T-helper 22 cell (primary cell): ENCODE measurements at places on chromosomes 2 and 18.
A peak's percentile ranks its signal among the peaks of the same experiment; 100 is the strongest.

DNA sequence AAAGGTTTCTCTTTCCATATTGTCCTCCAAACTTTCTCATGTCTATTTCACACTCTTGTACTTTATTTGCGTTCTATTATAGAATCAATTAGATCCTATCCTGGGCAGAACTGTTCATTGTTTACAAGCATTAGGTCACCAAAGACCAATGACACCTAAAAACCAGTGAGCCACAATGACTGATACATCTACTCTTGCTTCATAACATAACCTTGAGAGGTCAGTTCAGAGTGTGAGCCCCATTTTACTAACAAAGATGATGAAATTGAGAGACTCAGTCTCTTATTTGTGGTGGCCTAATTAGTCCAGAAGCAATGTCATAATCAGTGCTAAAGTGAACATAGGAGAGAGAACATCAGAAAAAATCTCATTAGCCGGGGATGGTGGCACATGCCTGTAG, 248.9 kb upstream of the RBBP8 start:
- DNase-seq: no peak

DNA sequence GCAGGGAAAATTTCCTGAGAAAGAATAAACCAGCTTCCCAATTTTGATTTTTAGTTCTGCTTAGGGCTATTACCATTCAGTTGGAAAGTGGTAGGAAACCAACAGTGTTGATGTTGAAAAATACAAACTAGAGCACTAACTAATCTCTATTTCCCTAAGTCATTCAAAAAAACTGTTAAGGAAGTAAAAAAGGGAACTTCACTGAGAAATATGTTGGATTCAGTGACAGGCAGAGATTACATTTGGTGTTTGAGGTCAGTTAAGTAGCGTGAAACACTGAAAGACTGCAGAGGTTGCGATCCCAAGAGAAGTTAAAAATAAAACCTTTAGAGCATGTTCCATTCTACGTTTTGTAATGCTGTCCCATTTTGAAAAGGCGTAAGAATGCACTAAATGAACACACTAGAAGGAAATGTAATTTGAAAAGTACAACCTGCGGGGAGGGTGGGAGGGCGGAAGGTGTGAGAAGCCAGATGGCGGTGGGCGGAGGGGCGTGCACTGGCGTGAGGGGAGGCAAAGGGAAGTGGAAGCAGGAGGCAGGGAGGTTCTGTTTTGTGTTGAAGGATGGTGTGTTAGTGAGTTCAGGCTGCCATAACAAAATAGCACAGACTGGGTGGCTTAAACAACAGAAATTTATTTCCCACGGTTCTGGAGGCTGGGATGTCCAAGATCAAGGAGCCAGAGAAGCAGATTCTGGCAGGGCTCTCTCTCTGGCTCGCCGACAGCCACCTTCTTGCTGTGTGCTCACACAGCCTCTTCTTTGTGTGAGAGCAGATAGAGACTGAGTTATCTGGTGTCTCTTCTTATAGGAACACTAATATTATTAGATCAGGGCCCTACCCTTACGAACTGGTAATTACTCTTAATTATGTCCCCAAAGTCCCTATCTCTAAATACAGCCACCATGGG, 94.3 kb upstream of the KCTD1 start:
- no peak for DNase-seq

GRCh38 chr18:55694291-55694690, 106.3 kb upstream of the TCF4 start:
- no peak for DNase-seq

DNA sequence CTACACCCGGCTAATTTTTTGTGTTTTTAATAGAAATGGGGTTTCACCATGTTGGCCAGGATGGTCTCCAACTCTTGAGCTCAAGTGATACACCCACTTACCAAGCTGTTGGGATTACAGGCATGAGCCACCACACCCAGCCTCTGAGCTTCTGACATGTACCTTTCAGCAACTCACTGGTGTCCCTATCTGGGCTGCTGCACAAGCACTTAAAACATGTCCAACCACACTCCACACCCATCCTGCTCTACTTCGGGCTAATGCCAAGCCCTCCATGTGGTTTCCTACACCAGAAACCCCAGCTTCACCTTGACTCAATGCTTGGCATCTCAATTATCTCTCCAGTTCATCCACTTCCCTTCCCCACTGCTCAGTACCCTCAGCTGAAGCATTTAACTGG, 22.4 kb upstream of the ARMC9 start:
- DNase-seq: no peak

DNA sequence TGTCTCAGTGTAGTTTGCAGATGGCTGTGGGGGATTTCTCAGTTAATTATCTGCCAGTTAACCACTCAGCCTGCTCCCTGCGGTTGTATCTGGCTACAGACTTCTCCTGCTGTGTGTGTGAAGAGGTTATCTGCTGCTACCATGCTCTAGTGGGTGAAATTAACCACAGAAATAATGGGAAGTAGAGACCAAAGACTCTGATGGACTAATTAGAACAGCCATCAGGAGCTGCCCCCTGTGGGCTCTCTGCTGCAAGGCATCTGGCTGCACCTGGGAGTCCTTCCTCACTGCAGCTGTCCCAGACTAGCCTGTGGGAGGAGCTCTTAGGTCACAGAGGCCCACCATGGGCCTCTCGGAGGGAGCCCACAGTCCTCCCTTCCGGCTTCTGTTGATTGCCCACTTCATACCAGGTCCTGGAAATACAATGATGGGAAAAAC, 66.6 kb downstream of the CTIF start:
- no peak for DNase-seq

- no peak for DNase-seq
Observed at GRCh38 chr2:203802342-203803052, 65.1 kb upstream of the CTLA4 start.

DNA sequence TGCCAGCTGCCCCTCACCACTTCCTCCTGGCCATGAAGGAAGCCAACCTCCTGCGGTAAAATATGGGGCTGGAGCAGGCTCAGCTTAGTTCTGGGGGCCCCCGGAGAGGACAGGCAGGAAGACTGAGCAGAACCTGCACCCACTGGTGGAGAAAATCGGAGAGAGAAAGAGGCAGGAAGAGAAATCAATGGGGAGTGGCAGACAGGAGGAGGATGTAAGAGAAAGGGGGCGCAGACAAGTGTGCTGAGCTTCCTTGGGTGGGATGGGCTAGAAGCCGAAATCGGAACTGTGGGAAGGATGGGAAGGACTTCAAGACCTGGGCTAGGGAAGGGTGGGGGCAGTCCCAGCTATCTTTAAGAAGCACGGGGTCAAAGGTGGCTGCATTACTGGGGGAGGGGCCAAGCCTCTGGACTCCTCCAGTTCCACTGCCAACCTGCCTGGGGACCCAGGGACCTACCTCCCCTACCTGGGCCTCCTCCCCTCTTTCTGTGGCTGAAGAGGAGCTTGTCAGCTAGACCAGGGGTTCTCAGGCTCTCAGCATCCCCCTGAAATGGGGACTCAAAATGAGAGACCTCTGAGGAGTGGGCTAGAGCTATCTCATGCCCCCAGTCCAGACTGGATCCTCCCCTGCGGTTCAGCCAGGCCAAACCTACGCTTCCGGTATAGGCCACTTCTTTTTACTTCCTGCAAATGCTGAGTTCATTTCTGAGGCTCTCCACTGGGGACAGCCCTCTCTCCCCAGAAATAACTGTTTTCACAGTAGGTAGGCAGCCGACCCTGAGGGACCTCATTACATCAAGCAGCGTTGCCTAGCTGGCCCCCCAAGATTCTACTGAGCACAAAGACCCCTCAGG, 33.6 kb upstream of the B3GNT7 start:
- DNase-seq: no peak

GRCh38 chr2:62706721-62707521, 1.4 kb downstream of the EHBP1 start:
- no peak for DNase-seq

- no peak for DNase-seq
Observed at GRCh38 chr2:177241711-177242120, 22.8 kb downstream of the NFE2L2 start.

GRCh38 chr2:114405247-114406116, 37.0 kb upstream of the DPP10 start:
- DNase-seq: no peak

DNA sequence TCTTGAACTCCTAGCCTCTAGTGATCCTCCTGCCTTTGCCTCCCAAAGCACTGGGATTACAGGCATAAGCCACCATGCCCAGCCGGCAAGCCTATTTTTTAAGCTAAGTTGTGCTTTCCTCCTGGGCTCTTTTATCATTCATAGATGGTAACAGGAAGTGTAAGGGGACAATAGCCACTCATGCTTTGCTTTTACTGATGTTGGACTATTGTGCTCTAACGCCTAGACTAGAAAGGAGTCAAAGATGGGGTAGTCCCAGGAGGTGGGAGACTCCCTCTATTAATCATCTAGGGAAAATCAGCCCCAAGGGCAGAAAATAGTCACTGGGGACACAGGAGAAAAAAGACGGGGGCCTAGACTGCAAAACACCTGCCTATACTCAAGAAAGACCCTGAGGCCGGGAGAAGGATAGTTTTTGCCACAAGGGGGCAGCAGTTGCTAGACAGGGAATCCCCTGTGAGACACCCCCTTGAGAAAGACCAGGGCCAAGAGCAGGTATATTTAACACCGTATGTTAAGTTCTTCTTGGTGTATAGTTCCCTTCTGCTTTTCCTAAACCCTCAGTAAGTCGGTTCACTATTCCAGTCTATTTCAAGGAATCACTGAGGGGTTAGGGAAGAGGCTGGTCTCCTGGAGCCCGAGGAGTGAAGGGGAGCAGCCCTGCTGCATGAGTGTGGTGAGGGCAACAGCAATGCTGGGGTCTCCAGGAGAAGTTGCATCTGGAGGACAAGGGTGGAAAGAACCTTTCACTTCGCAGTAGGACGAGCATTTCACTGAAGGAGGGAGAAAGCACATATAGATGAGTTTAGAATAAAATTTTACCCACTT, 2.1 kb upstream of the CXCR1 start:
- DNase-seq: peak; percentile 24

GRCh38 chr18:74840492-74841167, 243.0 kb downstream of the ZNF407 start:
- no peak for DNase-seq

GRCh38 chr2:95006588-95006987, 18.9 kb upstream of the MAL start:
- DNase-seq: no peak

GRCh38 chr2:146244131-146244530, 1600.7 kb upstream of the ACVR2A start:
- no peak for DNase-seq

- DNase-seq: no peak
Observed at GRCh38 chr2:149652526-149652925, 65.0 kb upstream of the MMADHC start.

- no peak for DNase-seq
Observed at GRCh38 chr2:60867848-60868247, 13.5 kb upstream of the REL start.

- DNase-seq: no peak
Observed at GRCh38 chr2:48248251-48248933, 281.6 kb upstream of the STON1 start.

DNA sequence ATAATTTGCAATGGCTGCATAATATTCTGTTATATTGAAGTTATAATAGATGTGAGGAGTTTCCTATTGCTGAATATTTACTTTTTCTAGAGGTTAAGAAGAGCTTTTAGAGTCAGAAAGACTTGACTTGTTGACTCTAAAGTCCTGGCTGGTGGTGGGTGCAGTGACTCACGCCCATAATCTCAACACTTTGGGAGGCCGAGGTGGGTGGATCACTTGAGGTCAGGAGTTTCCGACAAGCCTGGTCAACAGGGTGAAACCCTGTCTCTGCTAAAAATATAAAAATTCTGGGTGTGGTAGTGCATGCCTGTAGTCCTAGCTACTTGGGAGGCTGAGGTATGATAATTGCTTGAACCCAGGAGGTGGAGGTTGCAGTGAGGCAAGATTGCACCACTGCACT, 33.9 kb upstream of the ATIC start:
- DNase-seq: no peak

DNA sequence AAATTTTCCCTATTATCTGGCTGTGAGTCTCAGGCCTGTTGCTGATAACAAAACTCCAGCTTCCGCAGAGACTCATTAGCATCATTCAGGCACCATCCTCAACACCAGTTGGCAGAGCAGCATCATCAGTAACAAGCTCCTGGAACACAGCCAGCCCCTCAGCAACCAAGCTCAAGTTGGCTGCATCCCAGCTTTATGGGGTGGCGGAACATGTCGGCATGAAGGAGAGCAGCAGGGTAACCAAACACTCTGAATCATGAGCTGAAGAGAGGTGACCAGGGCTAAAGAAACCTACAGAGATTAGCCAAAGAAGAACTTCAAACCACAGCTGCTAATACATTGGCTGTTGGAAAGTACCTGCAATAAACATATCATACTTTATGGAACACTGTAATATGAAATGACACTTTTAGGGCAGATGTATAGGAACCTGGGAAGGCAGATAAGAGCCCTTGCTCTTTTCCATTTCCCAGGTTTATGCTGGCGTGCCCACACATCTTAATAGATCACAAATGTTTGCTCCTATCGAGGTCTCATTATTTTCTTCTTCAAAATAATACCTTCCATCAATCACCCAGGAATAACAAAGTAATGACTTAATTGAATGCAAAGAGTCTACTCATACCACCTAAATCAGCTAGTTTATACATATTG, 63.8 kb downstream of the PDE11A start:
- no peak for DNase-seq

- no peak for DNase-seq
Observed at GRCh38 chr2:47842846-47843245, 59.9 kb downstream of the MSH6 start.

DNA sequence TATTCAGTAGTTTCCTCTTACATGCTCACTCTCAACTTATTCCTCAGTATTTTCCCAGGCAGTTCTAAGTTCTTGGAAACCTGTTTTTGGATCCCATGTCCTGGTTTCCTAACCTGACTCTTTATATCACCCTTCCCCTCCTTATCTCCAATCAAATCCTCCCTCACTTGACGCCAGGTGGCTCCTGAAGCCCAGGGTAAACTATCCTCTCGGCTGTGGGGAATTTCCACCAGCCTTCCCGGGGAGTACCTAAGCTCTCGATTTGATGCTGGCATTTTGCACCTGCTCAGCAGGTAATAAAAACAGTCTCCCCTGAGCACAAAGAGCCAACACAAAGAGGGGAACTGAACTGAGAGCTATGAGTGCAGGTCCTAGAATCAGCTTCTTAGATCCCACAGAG, 538.0 kb downstream of the SLC4A3 start:
- no peak for DNase-seq

DNA sequence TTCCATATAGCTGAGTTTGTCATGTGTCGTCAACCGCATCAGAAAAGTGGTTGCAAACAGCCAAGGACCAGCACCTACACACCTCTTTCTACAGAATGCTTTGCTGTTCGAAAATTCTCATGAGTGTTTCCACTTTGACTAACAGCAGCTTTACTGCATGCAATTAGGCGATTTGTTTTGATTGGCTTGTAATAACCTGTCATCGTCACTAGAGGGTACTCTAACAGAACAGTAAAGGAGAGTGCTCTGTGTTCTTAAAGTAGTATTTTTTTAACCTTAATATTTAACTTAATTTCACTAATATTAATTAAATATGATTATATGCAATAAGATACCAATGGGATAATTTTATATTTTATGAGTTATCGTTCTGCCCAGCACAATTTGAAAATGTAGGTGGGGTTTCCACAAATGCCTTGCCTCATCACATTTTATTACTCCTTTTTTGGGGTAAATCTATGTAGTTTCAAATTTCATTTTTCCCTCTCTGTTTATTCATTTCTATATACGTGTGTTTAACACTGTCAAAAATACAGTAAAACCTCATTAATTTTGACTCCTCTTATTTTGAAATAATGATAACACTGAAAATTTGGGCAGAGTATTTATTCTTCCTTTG, 502.2 kb downstream of the NRXN1 start:
- no peak for DNase-seq

GRCh38 chr2:238640486-238640885, 207.4 kb upstream of the TWIST2 start:
- DNase-seq: no peak
